Type B pancreatic cell (in vitro differentiated cells): ENCODE measurements at places on chromosomes 1 and 21.

DNA sequence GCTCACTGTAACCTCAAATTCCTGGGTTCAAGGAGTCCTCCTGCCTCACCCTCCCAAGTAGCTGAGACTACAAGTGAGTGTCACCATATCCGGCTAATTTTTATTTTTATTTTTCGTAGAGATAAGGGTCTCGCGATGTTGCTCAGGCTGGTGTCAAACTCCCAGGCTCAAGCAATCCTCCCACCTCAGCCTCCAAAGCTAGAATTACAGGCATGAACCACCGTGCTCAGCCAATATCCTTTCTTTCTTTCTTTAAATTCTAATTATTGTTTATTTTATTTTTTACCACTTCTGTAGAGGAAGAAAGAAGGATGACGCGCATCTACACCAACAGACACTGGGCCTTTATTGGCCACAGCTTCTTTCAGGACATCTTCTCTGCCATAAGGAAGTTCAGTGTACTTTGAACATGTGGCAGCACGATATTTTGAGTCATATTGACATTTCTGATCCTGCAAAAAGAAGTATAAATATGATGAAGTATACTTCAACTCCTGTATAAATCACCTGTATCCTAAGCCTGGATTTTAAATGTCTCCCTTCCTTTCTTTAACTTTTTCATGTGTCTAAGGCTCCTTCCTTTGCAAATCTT is 15.8 kb downstream of the CTSS start:
- DNase-seq, result no peak

DNA sequence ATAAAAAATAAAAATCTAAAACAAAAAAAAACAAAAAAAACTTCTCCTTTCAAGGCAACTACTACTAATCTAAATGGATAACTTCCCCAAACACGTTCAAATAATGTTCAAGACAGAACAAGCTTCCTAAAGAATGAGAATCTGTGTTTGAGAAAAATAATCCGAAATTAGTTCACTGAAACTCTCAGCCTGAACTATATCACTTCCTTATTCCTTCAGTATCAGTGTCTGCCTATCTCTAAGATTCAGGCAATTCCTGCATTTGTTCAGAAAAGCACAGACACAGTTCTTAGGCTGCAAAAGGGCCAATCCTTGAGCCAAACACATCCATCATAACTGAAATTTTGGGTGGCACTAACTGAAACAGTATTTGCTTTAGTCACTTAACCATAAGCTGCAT is 22.4 kb downstream of the DSTYK start:
- no peak for DNase-seq

GRCh38 chr1:213326281-213327016 is 275.4 kb downstream of the RPS6KC1 start:
- no peak for DNase-seq

DNA sequence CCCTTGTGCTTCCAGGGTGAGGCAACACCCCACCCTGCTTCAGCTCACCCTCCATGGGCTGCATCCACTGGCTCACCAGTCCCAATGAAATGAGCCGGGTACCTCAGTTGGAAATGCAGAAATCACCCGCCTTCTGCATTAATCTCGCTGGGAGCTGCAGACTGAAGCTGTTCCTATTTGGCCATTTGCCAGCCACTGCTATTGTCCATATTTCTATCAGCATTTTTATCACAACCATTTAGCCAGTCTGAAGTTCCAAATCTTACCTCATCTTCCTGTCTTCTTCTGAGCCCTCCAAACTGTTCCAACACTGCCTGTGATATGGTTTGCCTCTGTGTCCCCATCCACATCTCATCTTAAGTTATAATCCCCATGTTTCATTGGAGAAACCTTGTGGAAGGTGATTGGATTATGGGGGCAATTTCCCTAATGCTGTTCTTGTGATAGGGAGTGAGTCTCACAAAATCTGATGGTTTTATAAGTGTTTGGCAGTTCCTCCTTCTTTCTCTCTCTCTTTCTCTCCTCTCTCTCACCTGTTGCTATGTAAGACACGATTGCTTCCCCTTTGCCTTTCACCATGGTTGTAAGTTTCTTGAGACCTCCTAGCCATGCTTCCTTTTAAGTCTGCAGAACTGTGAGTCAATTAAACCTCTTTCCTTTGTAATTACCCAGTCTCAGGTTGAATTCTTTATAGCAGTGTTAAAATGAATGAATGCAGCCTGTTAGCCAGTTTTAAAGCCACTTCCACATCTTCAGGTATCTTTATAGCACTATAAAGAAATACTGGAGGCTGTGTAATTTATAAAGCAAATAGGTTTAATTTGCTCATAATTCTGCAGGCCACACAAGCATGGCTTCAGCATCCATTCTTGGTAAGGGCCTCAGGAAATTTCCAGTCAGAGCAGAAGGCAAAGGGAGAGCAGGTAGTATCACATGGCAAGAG is 203.5 kb downstream of the FCRL5 start:
- no peak for DNase-seq

GRCh38 chr1:182575540-182576149 is 13.4 kb downstream of the RNASEL start:
- DNase-seq, result no peak

DNA sequence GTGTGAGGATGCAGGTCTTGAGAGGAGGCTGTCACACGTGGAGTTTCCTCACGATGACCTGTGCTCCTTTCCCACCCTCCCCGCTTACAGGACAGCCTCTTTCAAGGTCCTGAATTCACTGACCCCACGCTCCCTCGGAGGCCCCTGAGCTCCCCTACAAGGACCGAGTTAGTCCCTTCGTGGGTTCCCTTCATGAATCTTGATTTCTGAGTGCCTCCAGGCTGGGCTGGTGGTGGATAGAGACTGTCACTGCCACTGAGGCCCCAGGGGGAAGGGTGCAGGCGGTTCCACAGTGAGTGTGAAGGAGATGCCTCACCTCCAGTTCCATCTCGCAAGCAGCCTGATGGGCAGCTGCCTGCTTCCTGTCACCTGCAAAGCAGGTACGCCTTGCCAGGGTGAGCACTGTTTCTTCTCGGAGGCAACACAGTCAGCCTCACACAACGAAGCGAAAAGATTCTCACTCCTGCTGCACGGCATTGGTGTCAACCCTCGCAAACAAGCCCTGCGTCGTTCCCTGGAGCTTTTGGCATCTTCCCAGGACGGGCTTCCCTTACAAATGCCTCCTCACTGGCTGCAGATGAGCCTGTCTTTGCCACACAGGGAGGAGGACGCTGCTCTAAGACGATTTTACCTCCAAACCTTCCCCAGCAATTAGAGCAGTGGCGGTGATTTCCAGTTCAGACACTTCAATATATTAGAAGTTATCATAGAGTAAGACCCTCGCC is 26.7 kb upstream of the PCP4 start:
- no peak for DNase-seq

DNA sequence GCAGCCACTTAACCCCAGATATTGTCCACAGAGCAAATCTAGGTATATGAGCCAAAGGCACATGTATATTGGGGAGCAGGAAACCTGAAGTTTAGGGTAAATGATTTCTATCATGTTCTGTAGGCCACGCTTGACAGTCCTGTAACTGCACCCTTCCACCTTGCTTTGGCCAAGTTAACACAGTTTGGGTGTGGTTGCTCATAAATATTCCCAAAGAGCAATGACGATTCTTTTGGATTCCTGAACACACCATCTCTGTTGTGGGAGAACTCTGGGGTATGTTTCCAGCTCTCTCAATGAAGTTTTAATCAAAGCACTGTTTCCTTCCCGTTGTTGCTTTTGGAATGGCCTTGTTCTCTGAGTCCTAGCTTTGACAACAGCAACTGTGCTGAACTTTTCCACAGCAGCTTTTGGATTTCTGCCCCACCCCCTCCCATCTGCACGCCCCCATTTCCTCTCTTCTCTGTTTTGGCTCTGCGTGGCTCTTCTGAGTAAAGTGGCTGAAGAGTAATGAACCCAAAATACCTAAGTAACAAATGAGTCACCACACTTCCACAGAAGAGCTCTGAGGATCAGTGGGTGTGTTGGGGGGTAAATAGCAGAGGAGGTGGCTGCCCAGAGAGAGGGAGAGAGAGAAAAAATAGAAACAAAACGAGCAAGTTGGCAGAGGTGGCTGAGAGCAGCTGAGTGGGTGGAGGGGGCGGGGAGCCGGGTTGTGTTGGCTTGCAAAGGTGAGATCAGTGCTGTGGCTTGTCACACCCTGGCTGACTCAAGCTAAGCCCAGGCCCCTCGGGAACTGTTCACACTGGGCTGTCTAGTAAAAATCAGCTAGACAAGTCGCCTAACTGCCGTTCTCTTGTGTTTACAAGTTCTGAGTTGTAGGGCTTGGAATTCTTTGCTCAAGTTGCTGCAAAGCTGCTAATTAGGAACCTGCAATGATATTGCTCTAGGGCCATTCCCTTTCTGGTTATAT is 26.9 kb upstream of the RAP1A start:
- DNase-seq, result no peak

DNA sequence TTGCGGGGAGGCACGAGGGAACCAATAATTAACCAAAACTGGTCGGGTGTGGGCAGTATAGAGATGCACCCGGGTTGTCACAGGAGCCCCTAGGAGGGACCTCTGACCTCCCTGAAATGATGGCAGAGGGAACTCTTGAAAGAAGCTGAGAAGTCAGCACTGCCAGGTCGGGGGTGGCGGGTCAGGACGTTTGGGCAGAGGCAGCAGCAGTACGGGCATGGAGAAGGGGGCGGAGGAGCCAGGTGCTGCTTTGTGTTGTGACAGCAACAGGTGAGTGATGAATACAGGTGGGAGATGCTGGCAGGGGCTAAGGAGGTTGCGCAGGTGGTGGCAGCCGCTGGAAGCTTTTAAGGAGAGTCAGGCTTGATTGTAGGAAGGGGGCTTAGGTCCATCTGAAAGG is 11.7 kb downstream of the TNFRSF1B start:
- no peak for DNase-seq

DNA sequence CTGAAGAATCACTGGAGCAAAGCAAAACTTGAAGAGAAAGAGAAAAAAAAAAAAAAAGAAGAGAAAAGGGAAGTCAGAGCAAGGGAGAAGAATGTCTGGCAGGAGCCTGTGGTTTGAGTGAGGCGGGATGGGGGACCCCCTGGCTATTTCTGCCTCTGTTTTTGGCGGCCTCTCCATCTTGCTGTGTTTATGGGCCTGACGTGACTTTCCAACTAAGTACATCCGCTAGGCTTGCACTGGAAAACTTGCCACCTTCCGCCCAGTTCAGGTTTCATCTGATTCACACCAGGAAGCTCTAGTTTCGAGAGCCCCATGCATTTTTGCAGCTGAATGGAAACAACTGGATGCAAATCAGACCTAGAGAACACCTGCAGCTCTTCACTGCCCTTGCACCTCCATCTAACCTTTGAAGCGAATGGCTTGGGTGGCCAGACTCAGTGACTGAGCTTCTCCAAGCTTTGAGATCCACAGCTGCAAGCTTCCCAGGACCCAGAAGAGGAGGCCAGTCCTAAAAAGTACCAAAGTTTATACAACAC is 28.0 kb downstream of the TBX15 start:
- DNase-seq, result no peak

DNA sequence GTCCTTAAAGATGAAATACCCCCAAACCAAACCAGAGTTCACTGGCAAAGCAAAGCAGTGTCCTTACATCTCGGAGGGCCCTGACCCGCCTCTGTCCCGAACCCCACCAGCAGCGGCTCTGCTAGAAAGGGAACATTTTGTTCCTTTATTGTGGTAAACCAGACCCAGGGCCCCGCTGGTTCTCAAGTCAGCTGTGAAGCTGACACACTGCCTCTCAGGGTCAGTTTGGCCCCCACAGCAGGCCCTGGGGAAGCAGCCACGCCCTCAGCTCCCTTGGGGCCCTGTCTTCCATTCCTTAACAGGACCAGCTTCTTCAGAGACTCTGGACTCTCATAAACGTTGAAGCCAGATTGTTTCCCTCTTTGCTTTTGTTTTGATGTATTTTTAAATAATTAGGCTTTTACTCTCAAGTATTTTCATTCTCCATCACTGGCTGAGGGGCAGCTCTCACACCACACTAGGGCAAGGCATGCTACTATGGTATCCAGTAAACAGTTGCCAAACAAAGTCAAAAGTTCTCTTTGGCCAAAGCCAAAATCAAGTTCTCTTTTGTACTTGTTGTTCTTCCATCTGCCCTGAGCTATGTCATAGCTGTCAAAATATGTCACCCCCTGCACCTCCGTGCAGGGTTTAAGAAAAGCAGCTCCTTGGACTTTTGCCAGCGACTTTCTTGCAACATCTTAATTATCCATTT is 61.1 kb upstream of the ANGPTL1 start:
- DNase-seq, result no peak

GRCh38 chr21:26782331-26782730 is 62.9 kb downstream of the ADAMTS1 start:
- DNase-seq, result no peak

DNA sequence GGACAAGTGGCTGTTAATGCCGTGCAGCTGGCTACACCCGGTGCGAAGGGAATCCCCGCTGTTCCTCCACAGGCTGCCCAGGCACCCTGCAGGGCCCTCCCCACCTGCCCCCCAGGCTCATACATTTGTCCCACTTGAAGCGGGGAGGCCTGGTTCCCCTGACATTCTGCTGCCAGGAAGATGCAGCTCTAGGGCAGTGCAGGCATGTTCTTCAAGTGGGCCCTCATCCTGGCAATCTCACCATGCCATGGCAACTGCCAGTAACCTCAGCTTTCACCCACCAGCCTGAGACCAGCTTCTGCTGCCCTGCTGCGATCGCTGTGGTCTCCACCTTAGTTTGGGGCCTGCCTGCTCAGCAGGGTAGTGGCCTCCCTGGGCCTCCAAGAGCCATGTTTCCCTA is 151.9 kb upstream of the COL6A1 start:
- no peak for DNase-seq

GRCh38 chr1:186164773-186165172 is 210.3 kb downstream of the TPR start:
- DNase-seq, result no peak

DNA sequence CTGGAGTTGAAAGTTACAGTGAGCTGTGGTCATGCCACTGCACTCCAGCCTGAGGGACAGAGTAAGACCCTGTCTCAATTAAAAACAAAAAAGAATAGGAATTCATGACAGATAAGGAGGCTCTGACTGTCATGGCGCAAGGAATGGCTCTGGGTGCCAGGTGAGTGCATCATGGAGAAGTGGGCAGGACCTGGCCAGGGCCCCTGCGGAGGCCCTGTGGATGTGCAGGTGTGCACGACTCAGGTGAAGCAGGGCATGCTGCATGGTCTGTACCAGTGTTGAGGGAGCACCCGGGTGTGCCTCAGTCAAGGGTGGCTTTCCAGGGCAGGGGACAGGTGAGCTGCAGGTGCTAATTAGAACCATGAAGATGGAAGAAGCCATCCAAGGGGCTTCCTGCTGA is 14.0 kb downstream of the SLC1A7 start:
- no peak for DNase-seq

GRCh38 chr21:33881689-33882440 is 33.7 kb downstream of the ATP5PO start:
- no peak for DNase-seq

GRCh38 chr1:152029144-152029928 is 7.5 kb downstream of the S100A11 start:
- DNase-seq, result no peak

- DNase-seq, result no peak
Measured at GRCh38 chr1:40078512-40079333, 18.3 kb downstream of the PPT1 start.

DNA sequence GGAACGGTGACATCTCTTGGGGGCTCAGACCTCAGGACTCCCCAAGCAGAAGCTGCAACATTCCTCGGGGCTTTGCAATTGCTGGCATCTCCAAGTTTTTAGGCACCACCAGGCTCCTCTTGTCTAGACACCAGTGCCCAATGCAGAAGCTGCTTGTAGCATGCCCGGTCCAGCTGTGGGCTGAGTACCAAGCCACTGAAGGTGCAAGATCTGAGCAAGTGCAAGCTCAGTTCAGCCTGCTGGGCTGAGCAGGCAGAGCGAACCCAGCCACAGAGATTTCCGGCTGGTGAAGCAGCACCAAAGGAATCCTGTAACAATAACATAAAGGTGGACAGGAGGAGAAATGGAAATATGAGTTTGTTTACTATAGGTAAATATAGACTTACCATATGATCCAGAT is 995.4 kb upstream of the B3GALT2 start:
- no peak for DNase-seq
